ENCODE measurements at places on chromosomes 12 and 14.
A peak's percentile ranks its signal among the peaks of the same experiment; 100 is the strongest.

- DNase-seq: no peak
Measured at GRCh38 chr12:52698651-52699340, 4.5 kb downstream of the KRT77 start.

- peak; percentile 67 for DNase-seq
Measured at GRCh38 chr12:113056631-113057488, at the start of gene DTX1. DTX1 (plus strand) TSS chr12:113056730; CDS start chr12:113058193, 1,463 bp downstream.

- no peak for DNase-seq
Measured at GRCh38 chr12:108117163-108117849, 11.8 kb upstream of the WSCD2 start.

DNA sequence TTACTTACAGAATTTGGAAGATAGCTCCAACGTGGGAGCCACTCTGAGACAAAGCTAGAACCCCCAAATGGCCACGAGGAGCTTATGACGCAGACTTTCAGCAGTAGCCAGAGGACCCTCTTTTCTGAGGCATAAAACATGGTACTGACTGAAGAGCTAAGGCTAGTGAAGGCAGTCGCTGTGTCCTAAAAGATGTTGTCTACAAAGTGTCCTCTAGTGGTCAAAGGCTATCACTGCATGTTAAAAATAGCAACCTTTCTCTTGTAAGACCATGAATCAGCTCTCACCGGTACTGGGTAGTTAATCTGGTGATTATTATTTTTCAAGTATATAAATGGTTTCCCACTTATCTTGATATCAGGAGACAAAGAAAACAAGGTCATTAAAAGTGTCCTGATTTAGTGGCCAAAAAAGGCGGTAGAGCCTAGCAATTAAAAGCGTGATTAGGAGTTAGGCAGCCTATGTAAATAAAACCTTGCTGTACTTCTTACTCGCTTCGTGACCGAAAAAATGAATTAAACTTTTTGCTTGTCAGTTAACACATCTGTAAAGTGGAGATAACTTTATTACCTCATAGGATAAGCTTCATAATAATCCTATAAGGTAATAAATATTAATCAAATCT is 47.0 kb upstream of the LGR5 start:
- DNase-seq: no peak

DNA sequence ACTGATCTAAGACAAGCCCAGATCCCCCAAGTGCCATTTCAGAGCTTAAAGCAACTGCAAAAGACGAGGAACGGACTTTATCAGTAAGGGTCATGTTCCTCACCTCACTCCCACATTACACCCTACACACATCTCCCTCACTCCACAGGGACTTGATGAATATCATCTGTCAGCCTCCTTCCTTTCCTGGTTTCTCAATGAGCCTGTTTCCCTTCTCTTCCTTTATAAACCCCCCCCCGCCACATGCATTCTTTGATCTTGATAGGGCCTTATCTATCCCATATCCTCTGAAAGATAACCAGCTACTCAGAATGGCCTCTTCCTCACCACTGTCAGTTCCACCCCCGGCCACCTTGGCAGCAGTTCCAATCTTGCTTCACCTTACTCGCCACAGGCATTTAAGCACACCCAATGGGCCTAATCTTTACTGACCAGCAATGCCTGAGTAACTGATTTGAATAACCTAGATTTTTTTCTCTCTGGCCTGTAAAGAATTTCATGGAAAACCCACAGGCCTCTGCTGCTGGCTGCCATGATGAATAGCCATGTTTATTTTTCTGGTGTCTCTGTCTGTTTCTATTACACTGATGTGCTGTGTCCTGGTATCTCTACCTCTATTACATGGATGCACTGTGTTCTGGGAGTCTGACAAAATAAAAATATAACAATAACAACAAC is 138.7 kb downstream of the PHLDA1 start:
- no peak for DNase-seq

DNA sequence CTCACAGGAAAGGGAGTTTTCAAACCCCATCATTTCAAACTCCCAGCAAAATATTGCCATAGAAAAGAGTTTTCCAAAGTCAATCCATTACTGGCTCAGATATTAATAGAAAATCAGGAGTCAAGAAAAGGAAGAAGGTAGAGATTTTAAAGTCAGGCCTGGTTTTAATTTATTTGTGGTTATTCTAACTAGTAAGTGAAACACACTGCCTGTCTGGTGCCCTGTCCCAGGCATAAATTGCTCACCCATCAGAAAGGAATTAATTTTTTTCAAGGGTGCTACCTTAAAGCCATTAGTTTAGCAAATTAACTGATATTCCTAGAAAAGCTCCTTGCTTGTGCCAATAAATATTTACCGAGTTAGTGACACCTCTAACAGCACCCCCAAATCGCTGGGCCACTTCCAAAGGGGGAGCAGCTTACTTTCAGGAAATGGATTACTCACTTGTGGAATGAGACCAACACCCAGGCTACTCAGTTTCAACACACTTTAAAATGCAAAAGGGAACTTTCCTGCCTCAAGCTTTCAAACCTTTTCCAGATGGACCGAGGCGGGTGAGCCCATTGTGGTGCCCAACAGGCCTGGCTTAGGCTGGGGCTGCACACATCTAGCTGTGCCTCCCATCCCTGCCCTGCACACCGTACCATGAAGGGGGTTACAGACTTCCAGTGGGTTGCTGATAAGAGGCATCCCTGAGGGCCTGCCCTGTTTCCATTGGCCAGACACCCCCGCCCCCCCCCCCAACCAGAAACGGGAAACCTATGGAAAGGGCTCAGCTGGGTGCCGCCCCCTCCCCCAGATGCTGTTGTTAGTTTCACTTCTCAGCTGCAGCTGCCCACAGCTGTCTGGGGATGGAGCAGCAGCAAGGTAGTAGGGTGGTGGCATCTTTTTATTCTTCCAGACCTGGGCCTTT is 117.2 kb downstream of the SAMD4A start:
- DNase-seq: no peak

GRCh38 chr12:6280053-6280469 is 30.4 kb upstream of the PLEKHG6 start:
- DNase-seq: no peak

DNA sequence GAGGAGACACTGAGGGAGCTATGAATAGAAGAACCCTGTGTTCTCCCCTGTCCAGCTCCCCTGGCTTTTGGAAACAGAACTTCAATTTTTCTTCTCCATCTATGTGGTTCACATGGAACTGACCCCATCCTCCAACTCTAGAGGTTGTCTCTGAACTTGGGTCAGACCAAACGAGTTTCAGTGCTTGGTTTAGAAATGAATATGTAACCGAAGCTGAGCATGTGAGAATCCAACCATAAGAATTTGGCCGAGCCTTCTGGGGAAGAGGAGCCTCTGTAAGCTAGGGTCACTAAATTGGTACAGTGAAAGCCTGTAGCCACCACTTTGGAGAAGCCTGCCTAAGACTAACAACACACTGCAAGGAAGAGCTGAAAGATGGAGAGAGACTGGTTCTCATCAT is 464.4 kb downstream of the ZFP36L1 start:
- no peak for DNase-seq

GRCh38 chr14:85576218-85576617 is 46.3 kb downstream of the FLRT2 start:
- DNase-seq: no peak

GRCh38 chr12:59079002-59079401 is 158.7 kb upstream of the LRIG3 start:
- DNase-seq: no peak

- DNase-seq: no peak
Measured at GRCh38 chr14:33836203-33836899, 114.5 kb downstream of the EGLN3 start.

DNA sequence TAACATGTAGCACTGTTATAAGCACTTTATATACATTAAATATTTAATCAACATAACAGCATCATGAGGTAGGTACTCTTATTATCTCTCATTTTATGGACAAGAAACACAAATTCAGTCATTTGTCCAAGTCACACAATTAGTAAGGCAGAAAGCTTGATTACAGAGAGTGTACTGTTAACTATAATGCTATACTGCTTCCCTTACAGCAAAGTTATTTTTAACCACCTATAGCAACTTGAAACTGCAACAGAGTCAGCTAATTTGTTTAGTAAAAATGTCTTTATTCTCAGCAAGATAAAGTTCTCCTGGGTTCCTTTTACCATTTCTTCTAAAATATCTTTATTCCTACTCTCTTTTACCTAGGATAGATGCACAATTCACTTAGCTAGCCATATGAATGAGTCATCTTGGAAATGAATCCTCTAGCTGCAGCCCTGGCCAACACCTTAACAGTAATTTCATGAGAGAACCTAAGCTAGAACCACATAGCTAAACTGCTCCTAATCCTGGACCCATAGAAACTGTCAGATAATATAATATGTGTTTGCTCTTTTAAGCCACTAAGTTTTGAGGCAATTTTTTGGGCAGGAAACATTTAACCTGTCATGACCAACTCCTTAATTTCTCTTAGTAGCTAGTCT is 90.2 kb upstream of the HECTD1 start:
- no peak for DNase-seq

DNA sequence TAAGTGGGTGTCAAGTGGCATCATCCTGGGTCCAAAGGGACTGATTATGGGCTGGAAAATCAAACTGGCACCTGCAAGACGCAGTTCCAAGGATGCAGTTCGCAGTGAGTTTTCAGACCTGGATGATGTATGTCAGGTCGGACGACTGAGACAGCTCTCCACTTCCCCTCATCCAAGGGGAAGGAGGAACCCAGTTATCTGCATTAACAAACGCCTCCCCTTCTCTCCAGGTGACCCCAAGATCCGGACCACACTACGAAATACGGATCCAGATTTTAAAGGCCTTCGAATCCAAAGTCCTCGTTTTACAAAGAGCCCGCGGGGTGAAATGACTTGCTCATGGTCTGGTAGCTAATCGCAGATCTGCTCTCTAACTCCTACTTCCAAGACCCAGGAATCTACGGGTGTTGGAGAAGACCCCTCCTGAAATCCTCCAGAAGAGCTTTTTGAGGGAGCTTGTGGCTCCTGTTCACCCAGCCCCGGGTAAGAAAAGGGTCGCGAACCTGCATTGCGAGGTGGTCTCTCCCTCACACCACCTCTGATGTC is 460 bp upstream of the SYNE2 start:
- DNase-seq: no peak
